ENCODE measurements at places on chromosomes 2 and 18. TPM values are rescaled to one million over a fixed set of nuclear protein-coding genes. Genes with fewer than 3 reads are reported as not detected.

PTPRN gene
- total RNA-seq = not detected

LAMA1 gene
- total RNA-seq = not detected

HTR2B gene
- total RNA-seq = 0.38 TPM

- H3K4me3 ChIP-seq = no peak overlapping the region
- H3K36me3 ChIP-seq = no peaks in the 10 kb centered on the region
- H3K27me3 ChIP-seq = no peaks in the 10 kb centered on the region
- DNase-seq = no peak
These were observed 22.1 kb downstream of the IKZF2 start for GRCh38 chr2:213129311-213129710.

- H3K27me3 ChIP-seq = no peaks in the 10 kb centered on the region
- no peaks in the 10 kb centered on the region for H3K36me3 ChIP-seq
- no peak overlapping the region for H3K27ac ChIP-seq
- no peaks in the 10 kb centered on the region for H3K4me1 ChIP-seq
- H3K4me3 ChIP-seq = no peak overlapping the region
These were observed 66.8 kb upstream of the FOSL2 start for GRCh38 chr2:28325567-28326468.

- no peak for DNase-seq
- H3K27me3 ChIP-seq = no peaks in the 10 kb centered on the region
- no peak overlapping the region for H3K27ac ChIP-seq
- no peaks in the 10 kb centered on the region for H3K36me3 ChIP-seq
These were observed 161.4 kb upstream of the ACVR2A start for GRCh38 chr2:147683380-147683779.

DNA sequence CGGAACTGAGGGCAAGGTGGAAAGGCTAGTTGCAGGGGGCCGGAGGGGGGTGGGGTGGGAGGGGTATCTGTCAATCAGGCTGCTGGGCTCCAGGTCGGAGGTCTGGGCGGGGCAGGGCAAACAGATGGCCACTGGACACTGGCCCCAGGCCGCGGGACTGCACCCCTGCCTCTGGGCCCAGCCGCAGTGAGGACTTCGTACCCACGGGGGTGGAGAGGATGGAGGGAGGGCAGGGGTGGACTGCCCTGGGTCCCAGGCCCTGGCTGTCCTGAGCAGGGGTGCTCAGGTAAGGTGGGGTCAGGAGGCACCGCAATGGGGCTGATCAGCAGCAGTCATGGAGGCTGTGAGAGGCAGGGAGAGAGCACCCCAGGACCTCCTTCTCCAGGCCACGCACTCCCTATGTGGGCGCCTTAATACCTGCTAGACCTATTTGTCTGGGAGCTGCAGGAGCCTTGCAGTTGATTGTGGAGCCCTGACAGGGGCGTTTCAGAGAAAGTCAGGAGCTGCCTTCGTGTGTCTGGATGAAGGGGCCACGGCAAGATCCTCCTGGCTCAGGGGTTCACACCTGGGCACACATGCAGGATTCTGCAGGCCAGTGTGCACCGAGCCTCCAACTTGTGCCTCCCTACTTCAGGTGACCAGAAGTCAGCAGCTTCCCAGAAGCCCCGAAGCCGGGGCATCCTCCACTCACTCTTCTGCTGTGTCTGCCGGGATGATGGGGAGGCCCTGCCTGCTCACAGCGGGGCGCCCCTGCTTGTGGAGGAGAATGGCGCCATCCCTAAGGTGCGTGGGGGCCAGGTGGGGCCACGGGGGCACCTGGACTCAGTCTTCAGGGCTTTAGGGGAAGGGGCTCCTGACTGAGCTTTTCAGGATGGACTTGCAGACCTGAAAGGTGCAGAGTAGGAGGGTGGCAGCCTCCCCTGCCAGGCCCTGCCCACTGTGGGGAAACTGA is 1.5 kb downstream of the CTDSP1 start:
- peak overlapping the region; percentile 16 for H3K27ac ChIP-seq
- H3K36me3 ChIP-seq = peaks cover 14% of the 10 kb centered on the region

GRCh38 chr18:44067186-44067585 is 613.5 kb upstream of the SETBP1 start:
- H3K4me1 ChIP-seq = no peaks in the 10 kb centered on the region
- H3K27ac ChIP-seq = no peak overlapping the region
- no peaks in the 10 kb centered on the region for H3K36me3 ChIP-seq
- H3K4me3 ChIP-seq = no peak overlapping the region
- H3K27me3 ChIP-seq = no peaks in the 10 kb centered on the region

DNA sequence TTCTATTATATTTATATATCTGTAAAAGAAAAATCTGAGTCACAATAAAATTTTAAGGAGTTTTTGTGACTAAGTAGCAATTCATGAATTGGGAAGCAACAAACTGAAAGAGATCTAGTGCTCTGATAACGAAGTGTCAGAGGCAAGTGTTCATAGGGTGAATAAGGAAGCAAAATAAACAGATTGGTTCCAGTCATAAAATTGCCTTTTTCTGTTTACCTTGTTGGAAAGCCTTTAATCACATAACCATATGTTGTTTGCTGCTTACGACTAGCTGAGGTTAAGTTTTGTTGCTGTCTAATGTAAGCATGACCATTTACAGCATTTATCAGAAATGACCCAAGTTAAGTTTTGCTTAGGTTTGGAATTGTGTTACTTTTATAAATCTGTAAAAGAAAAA is 358.9 kb downstream of the ARL6IP6 start:
- no peaks in the 10 kb centered on the region for H3K36me3 ChIP-seq
- no peaks in the 10 kb centered on the region for H3K27me3 ChIP-seq
- no peaks in the 10 kb centered on the region for H3K4me1 ChIP-seq
- DNase-seq = no peak

- H3K27ac ChIP-seq = no peak overlapping the region
- DNase-seq = no peak
- H3K36me3 ChIP-seq = no peaks in the 10 kb centered on the region
- H3K27me3 ChIP-seq = peaks cover 2% of the 10 kb centered on the region
- no peak overlapping the region for H3K4me3 ChIP-seq
- peaks cover 8% of the 10 kb centered on the region for H3K4me1 ChIP-seq
These were observed 34.8 kb upstream of the KLHL29 start for GRCh38 chr2:23350041-23350791.

GRCh38 chr18:42413870-42414269 is 458.8 kb downstream of the PIK3C3 start:
- H3K27ac ChIP-seq = no peak overlapping the region
- H3K36me3 ChIP-seq = no peaks in the 10 kb centered on the region

DNA sequence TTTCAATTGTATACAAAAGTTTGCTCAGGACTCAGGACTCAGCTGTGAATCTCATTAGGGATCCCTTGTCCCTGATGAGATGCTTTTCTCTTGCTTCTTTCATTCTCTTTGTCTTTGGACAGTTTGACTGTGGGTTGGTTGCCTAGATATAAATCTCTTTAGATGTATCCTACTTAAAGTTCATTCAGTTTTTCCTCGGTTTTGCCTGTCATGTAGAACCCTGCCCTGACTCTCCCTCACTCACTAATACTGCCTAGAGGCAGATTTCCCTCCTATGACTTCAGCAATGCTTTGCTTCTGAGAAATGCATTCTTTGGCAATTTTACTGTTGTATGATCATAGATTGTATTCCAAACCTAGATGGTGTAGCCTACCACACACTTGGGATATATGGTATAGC is 421.4 kb upstream of the TCF4 start:
- H3K27ac ChIP-seq = no peak overlapping the region
- no peaks in the 10 kb centered on the region for H3K4me1 ChIP-seq

DNA sequence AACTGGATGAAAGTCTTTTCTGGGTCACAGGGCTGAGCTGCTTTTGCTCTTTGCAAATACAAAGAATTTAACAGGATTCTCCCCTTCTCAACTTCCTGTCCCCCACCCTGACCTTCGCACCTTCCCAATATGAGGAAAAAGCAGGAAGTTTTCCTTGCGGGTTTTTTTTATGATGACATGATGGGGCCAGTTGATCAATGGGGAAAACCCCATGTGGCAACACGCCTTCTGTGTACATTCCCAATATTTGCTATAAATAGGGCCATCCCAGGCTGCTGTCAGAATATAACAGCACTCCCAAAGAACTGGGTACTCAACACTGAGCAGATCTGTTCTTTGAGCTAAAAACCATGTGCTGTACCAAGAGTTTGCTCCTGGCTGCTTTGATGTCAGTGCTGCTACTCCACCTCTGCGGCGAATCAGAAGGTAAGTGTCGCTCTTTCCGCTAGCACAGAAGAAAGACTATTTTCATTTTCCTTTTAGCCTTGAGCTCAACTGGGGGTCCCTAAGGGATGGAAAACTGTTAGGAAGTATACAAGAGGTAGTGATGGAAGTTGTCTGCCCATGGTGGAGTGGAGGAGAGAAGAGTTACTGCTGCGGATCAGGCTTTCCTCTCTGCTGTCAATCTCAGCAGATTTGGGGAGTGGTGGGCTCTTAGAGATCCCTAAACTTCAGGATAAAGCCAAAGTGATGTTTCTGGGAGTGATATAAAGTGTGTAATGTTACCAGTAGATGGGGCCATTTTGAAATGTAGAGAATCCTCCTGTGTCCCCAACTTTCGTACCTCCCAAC is at the start of gene CCL20:
TSS of gene CCL20 (plus strand) at position 281 of the 792 bp plus-strand sequence. CDS start at position 351, 70 bp downstream.
- peaks cover 6% of the 10 kb centered on the region for H3K4me1 ChIP-seq
- H3K27ac ChIP-seq = peak within 1 kb of the TSS; percentile 55
- H3K4me3 ChIP-seq = no peak within 1 kb of the TSS
- H3K36me3 ChIP-seq = no peaks in the 10 kb centered on the region
- DNase-seq = no peak
- no peaks in the 10 kb centered on the region for H3K27me3 ChIP-seq

DNA sequence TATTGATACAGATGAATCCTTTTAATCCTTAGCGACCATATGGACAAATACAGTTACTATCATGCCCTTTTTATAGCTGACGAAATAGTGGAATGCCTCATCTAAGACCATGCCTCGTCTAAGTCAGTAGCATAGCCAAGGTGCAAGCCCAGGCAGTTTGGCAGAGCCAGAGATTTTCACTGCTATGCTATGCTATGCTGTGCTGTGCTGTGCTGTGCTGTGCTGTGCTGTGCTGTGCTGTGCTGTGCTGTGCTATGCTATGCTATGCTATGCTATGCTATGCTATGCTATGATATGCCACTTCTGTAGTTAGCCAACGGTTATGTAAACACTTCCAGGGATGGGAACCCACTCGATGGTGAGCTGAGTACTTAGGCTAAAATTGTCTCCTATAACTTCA is 91.6 kb upstream of the MAP4K3 start:
- H3K36me3 ChIP-seq = no peaks in the 10 kb centered on the region
- no peak overlapping the region for H3K27ac ChIP-seq
- H3K27me3 ChIP-seq = peaks cover 3% of the 10 kb centered on the region
- no peak overlapping the region for H3K4me3 ChIP-seq
- no peaks in the 10 kb centered on the region for H3K4me1 ChIP-seq

- H3K27me3 ChIP-seq = no peaks in the 10 kb centered on the region
- DNase-seq = no peak
- H3K27ac ChIP-seq = no peak overlapping the region
These were observed 153.3 kb downstream of the ZNF236 start for GRCh38 chr18:76975577-76976110.
